ENCODE measurements at places on chromosomes 3 and 15.
A peak's percentile ranks its signal among the peaks of the same experiment; 100 is the strongest.

DNA sequence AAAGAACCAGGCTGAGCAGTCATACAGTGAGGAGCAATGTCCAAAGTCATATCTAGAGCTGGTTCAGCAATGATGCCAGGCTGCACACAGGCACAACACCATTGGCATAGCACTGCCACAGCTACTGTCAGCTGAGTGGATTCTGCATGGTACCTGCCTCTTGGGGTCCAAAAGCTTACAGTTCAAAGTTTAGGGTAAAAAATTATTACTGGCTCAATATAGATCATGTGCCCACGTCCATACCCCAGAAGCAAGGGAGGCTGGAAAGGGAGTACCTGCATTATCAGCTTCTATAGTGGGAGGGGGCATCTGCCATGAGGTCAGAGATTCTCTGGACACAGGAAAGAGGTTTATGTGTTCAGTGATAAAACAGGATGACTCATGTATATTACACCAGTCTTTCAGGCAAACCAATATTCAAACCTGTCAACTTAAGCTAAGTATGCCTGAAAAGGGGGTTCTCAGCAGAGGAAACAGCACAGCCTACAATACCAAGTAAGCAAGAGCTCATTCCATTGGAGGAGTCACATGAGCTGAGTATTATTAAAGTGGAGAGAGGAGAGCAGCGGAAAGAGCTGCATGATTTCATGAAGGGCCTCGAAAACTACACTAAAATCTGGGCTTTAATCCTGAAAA, 99.0 kb downstream of the ANO10 start:
- no peak for DNase-seq

DNA sequence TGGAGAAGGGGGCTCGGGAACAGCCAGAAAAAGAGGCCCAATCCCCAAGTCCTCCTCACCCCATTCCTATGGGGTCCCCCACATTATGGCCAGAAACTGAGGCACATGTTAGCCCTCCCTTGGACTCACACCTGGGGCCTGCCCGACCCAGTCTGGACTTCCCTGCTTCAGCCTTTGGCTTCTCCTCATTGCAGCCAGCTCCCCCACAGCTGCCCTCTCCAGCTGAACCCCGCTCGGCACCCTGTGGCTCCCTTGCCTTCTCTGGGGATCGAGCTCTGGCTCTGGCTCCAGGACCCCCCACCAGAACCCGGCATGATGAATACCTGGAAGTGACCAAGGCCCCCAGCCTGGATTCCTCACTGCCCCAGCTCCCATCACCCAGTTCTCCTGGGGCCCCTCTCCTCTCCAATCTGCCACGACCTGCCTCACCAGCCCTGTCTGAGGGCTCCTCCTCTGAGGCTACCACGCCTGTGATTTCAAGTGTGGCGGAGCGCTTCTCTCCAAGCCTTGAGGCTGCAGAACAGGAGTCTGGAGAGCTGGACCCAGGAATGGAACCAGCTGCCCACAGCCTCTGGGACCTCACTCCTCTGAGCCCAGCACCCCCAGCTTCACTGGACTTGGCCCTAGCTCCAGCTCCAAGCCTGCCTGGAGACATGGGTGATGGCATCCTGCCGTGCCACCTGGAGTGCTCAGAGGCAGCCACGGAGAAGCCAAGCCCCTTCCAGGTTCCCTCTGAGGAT, 10.6 kb downstream of the MAP1A start:
- DNase-seq, result no peak

GRCh38 chr15:68447209-68447608, 15.2 kb upstream of the ITGA11 start:
- DNase-seq, result no peak

GRCh38 chr3:40582401-40583027, 57.8 kb downstream of the ZNF621 start:
- no peak for DNase-seq

DNA sequence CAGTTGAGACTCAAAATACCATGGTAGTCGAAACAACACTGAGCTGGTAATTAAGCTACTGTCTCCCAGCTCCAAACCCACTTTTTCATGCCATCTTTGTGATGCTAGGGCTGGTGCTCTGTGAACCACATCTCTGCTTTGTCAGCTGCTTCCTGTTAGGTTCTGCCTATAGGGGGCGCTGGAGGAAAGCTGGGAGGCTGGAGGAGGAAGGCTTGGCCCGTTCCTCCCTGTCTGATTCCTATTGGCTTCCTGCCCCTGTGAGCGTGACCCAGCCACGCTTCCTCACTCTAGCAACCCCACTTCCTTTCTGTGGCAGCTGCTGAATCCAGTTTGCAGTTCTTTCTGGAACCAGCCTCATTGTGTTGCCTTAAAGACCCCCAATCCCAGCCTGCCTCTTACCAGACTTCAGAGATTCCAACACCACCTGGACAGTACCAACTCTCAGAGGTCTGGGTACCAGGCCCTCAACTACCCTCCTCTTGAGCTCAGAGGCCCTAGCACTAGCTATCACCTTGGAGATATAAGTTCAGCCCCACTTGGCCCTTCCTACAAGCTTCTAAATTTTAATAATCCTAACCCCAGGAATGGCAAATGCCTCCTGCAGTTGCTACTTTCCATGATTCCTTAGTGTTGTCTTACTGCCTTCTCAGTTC, 120.9 kb downstream of the ERC2 start:
- no peak for DNase-seq

DNA sequence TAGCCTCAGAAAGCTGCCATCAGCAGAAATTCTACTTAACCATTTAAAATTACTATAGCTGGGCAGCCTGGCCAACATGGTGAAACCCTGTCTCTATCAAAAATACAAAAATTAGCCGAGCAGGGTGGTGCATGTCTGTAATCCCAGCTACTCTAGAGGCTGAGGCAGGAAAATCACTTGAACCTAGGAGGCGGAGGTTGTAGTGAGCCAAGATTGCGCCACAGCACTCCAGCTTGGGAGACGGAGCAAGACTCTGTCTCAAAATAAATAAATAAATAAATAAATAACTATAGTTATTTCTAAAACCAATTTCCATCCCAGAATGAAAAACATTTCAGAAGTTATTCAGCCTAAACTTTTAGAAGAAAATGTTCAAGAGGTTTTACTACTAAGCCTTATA, 25.1 kb downstream of the LRRFIP2 start:
- no peak for DNase-seq

DNA sequence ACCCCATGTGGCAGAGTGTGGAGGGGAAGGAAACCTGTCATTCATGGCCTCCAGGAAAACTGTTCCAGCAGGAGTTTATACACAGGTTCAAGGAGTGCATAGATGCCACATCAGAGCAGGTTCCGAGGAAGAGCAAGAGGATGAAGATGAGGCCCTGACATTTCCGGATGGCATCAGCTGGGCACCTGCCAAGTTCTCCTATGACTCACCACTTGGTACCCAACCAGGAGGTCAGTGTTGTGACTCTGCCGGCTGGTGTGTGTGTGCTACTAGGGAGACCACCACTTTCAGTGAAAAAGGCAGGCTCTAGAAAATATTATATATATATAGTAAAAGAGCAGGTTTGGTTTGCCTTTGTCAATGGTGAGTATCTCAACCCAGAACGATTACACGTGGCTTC, 69.3 kb downstream of the NTRK3 start:
- DNase-seq, result no peak

GRCh38 chr3:49411535-49411967, 225 bp downstream of the RHOA start:
- peak; percentile 13 for DNase-seq

DNA sequence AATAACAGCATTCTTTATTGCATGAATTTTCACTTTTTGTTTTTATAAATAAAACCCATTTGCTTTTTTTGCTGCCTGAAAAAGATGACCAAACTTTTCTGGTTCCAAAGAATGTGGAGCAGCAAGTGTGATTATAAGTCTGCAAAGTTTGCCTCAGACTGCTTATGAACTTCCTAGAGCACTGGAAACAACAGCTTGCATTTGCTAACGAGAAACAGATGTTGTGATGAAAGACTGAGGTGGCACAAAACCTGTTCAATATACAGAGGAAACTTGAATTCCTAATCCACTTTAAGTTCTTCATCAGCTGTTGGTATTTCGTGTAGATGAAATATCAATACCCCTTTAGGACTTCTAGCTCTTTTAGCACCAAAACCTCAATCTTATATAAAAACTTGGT, 9.3 kb downstream of the ZPLD1 start:
- DNase-seq, result no peak

GRCh38 chr3:27095553-27096222, 273.5 kb downstream of the NEK10 start:
- DNase-seq, result no peak

DNA sequence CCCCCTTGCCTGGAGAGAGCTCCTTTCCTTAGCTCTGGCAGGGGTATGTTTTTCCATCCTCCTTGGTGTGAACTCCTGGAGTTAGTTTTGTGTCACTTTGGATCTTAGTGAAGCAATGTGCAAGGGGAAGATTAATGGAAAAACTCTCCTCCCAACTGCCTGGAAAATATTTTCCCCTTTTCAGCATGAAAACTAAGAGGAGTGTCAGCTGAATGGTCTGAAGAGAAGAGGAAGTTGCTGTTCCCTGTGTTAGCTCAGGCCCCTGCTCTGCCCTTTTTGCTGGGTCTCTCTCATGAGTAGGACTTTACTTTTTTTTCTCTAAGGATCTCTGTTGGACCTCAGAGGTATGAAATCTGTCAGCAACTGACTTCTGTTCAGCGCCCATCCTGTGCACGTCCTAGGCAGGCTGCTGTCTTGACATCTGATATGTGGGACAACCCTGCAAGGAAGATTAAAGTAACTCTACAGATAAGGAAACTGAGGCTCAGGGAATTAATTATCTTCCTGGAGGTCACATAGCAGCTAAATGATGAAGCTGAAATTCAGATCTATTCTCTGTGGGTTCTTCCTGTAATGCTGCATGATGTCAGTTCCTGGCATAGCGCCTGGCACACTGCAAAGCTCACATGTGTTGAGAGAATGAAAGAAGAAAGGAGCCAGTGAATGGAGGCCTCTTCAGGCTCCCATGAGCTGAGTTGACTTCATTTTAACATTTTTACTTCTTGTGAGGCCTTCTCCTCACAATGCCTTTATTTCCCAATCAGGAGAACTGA, 109.7 kb upstream of the GALNT15 start:
- no peak for DNase-seq

GRCh38 chr3:94114666-94115065, 51.8 kb downstream of the NSUN3 start:
- DNase-seq, result no peak

GRCh38 chr3:14242490-14243311, 64.1 kb downstream of the LSM3 start:
- no peak for DNase-seq

DNA sequence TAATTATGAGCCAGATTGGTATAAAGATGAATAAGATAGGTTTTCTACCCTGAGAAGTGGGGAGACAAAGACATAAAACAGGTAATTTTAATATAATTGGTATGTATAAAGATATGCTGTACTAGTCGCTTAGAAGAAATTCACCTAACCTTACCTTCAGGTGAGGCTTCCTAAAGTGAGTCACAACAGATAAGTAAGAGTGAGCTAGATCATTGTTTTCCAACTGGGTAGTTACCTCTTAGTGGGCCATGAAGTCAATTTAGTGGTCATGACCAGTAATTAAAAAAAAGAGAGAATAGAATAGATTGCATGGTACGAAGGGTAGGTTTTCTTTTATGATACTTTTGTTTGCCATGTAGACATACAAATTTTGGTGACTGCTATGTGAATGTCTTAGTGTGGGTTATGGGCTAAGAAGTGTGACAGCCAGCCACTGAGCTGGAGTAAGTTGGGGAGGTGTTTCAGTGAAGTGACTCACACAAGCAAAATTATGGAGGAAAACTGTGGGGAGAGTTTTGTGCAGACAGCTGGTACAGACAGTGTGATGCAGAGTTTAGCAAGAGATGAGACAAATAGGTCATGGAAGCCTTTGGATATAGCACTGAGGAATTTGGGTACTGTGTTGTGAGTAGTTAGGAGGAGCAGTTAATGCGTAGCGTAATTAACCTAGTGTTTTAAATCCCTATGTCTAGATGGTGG, 8.2 kb downstream of the TRNT1 start:
- no peak for DNase-seq

- DNase-seq, result no peak
Observed at GRCh38 chr3:100144255-100144866, 30.1 kb upstream of the FILIP1L start.

DNA sequence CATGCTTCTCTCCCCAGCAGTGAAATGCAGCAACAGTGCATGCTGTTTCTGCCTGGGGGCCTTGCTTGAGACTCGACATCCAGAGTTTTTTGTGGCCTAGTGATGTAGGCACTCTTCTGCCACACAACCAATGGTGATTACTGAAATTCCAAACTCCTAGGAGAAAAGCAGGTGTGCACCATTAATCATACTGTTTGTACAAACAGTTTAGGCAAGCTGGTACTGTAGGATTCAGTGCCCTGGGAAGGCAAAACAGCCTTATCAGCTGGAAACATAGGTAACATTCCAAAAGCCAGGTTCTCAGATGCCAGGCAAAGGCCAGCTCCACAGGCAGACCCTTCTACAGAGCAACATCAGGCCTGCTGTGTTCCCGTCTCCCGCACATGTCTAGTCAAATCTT, 17.5 kb upstream of the RBP1 start:
- no peak for DNase-seq

- DNase-seq, result no peak
Observed at GRCh38 chr15:90814191-90814821, 54.1 kb upstream of the FURIN start.

DNA sequence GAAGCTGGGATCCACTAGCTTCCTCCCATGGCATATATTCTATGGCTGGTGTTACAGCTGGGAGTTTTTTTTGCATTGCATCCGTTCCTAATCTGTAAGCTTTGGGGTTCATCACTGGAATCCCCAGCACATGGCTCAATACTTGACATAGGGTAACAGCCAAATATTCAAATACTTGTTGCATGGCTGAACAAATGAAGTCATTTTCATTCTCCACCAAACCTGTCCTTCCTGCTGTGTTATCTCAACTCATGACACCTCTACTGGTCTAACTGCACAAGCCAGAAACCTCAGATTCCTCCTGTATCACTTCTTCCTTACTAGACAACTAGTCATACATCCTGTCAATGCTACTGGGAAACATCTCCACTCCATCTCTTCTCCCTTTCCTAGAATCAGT, 43.4 kb downstream of the ST3GAL6 start:
- no peak for DNase-seq

DNA sequence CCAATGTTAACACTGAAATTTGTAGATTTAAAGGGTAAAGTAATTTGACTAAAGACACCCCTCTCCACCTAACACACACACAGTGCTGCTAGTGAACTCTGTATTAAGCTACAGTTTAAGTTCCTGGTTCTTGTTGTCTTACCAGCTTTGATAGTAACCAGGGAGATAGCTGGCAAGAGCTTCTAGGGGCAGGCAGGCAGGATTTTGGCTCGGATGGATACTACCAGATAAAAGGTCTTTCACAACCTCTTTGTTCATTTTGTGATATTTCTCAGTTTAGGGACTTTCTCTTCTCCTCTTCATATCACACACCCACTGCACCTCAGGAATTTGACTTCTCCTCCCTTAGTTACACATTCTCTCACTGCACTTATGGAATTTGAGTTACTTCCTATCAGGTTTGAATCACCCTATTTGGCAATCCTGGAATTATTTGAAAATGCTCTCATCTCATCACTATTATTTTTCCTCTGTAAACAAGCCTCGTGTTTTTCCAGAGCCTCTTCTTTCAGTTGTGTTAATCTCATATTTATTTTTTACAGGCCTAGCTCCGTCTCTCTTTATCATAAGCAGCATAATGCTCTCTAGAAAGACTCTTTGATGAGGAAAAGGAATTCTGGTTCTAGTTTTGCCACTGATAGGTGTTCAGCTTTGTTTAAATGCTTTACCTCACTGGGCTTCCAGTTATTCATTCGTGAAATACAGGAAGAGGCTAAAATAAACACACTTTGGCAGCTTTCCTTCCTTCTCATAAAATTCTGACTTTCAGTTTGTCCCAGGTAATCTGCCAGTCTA, 23.0 kb upstream of the CLDN1 start:
- no peak for DNase-seq
